ENCODE measurements at places on chromosomes 12 and 14.

GRCh38 chr14:97887690-97888089 is 1090.5 kb downstream of the VRK1 start:
- no peak for DNase-seq

GRCh38 chr12:53749986-53750811 is 1.6 kb downstream of the CISTR start:
- DNase-seq: no peak

- no peak for DNase-seq
Observed at GRCh38 chr12:48184549-48184922, 1.1 kb downstream of the CCDC184 start.

GRCh38 chr12:118299791-118300460 is 72.8 kb downstream of the TAOK3 start:
- DNase-seq: no peak

DNA sequence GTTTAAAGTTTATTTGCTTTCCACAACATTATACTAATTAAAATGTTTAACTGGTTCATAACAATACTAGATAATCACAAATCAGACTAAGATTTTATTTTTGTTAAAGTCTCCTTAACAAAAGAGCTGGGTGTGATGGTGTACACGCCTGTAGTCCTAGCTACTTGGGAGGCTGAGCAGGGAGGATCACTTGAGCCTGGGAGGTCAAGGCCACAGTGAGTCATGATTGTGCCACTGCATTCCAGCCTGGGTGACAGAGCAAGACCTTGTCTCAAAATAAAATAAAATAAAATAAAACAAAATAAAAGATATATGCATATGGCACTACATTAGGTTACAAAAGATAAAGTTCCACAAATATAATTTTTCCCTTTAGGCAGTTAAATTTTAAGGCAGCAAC is 5.6 kb downstream of the MIS18BP1 start:
- DNase-seq: no peak

GRCh38 chr14:51395361-51395849 is 155.4 kb downstream of the TMX1 start:
- no peak for DNase-seq

- no peak for DNase-seq
Observed at GRCh38 chr14:68172627-68173026, 353.0 kb downstream of the RAD51B start.

DNA sequence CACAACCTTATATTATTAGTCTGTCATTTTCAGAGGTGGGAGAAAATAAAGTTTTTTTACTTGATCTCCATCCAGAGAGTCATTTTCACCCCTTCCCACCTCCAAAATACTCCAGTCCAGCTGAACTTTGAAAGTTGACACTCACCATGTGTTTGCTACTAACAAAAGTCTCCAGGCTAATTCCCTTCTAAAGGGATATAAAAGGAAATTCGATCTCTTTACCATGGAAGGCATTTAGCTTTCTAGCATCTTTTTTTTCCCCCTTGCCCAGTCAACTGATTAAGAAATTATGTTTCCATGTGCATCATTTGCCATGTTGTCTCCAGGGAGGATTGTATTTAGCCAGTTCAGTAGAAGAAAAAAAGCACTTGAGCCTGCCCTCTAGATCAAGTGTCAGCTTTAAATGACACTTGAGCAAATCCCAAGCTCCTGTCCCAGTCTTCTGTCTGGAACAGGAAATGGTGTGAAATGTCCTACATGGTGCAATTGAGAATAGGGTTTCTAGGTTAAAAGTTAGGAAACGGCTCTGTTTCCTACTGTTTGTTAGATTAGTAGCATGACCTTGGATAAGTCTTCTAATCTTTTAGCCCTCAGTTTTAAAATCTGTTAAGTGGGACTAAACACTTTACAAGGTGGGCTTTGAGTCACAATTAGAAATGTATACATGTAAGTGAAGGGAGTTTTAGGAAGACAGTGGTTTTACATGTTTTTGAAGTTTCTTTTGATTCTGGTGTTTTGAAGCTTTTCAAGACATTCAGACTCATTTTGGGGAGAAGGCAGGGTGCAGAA is 67.2 kb downstream of the GNS start:
- DNase-seq: no peak

GRCh38 chr12:118126119-118126757 is 9.7 kb upstream of the PEBP1 start:
- DNase-seq: no peak

- DNase-seq: no peak
Observed at GRCh38 chr12:117028254-117028653, 71.0 kb downstream of the TESC start.

DNA sequence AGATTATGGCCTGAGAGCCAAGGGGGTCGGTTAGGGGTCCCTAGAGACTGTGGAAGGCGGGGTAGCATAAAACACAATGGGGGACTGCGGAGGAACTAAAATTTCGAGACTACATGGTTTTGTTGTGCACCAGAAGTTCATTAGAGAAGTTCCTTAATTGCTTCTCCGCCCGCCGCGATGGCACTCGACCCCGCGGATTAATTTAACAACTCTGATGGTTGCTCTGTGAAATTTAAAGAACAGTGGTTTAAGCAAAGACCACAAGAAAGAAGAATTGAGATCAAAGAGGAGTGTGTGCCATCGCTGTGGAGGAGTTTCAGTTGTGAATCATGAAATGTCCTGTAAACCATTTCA is 1.4 kb upstream of the CCDC88C start:
- DNase-seq: no peak

DNA sequence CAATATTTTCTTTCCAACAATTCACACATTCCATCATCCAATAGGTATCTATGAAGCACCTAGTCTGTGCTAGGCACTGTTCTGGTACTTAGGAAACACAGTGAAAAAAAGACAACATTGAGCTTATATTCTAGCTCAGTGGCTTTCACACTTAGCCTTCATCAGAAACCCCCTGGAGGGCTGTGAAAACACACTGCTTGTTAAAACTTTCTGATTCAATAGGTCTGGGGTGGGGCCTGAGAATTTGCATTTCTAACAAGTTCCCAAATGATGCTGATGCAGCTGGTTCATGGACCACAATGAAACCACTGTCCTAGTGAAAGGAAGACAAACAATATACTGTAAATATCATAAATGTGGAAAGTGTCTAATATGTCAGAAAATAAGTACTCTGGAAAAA is 5.9 kb downstream of the VTI1B start:
- DNase-seq: no peak

GRCh38 chr14:81710232-81710845 is 176.7 kb upstream of the SEL1L start:
- DNase-seq: no peak

DNA sequence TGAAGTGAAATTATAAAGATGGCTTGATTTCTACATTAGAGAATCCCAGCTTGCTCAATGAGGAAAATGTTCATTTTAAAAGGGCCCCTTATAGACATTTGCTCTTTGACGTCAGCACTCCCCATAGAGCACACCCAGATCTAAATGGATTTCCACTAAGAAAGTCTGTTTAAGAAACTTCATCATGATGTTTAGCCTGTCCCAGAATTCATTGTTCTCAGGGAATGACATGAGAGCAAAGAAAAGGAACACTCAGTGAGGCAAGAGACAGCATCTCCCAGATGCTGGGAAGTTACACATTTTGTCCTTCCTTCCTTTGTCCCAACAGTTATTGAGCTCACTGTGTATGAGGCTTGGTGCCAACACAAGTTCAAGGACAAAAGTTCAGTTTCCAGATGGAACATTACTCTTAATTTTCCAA is 4.9 kb downstream of the PHLDA1 start:
- DNase-seq: no peak

GRCh38 chr14:65749287-65749686 is 336.8 kb downstream of the FUT8 start:
- DNase-seq: no peak

- no peak for DNase-seq
Observed at GRCh38 chr14:34250959-34251358, 211.1 kb downstream of the SPTSSA start.

GRCh38 chr14:87076922-87077321 is 916.1 kb downstream of the GALC start:
- DNase-seq: no peak

GRCh38 chr12:95755261-95755865 is 35.2 kb downstream of the NTN4 start:
- DNase-seq: no peak

DNA sequence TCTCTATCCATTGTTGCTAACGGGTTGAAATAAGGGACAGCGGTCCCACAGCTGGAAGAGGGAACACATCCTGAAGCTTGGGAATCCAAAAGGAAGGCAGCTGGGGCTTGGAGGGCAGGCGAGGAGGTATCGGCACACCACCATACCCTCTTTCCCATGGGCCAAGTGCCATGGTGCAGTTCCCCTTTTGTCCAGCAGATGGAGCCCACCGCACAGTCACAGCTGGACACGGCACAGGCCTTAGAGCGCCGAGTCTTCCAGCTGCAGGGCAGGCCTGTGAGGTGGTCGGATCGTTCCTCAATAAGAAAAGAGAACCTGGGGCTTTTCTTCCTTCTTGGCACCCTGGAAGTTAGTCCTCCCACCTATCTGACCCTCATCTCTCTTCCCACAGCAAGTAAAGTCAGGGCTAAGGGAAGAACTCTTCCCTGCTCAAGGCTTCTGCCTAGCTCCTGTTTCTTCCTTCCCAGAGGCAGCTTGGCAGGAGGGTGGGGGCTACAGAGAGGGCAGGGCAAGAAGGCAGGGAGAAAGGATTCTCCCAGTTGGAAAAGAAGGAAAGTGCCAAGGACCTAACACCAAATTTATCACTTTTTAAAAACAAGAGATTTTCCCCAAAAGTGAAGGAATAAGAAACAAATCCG is 8.6 kb downstream of the PPP1R1A start:
- DNase-seq: peak; percentile 71

DNA sequence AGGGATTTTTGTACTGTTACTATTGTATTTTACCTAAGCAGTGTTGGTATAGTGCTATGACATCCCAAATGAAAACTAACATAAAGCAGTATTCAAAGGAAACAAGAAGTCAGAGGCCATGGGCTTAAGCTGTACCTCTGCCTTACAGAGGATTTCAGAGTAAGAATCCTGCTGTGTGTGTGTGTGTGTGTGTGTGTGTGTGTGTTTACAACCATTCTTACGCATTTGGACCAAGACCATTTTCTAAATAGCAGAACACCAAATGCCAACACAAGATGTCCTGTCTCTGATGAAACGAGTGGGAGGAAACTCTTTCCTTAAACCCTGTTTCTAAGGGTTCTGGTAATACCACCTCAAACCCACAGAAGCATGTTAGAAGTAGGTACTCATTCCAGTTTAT is 64.4 kb downstream of the PPP1R36 start:
- no peak for DNase-seq

DNA sequence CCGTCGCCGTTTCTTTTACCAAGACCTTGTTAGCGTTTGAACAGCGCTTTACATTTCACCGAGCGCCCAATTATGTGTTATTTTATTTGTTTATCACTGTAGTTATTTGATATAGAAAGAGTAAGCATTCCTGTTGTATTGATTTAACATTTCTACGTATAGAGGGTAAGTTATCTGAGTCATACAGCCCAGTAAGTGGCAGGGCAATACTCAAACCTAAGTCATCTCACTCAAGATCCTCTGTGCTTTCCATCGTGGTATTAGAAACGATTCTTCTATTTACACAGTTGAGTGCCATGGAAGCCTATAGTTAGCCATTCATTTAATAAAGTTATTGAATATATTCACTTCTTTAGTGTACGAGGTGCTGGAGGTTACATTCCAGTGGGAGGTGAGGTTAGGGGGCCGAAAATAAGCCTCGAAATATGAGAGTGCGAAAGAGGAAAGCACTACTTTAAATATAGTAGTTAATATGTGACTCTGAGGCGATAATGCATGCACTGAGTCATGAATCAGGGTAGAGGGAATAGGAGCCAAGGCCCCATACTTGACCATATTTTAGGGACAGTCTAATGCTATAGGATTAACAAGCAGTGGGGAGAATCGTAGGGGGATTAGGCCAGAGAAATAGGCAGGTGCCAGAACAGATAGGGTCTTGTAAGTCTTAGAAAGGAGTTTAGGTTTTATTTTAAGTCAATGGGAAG is 629 bp downstream of the RAD51AP1 start:
- DNase-seq: no peak

DNA sequence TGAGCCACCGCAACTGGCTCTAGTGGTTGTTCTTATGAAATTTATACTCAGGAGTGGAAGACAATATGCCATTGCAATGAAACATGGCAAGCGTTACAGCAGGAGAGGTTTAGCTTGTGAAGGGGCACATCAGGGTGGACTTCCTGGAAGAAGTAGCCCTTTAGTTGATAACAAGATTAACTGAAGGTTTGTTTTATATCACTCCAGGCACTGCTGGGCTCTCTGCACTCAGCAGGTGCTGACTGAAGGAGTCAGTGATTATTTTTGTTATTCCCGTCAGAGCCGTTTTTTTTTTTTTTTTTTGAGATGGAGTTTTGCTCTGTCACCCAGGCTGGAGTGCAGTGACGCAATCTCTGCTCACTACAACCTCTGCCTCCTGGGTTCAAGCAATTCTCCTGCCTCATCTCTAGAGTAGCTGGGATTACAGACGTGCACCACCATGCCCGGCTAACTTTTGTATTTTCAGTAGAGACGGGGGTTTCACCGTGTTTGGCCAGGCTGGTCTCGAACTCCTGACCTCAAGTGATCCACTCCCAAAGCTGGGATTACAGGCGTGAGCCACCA is 17.6 kb upstream of the GPR68 start:
- DNase-seq: no peak

GRCh38 chr14:67140556-67140955 is 48.7 kb upstream of the GARIN2 start:
- DNase-seq: no peak

DNA sequence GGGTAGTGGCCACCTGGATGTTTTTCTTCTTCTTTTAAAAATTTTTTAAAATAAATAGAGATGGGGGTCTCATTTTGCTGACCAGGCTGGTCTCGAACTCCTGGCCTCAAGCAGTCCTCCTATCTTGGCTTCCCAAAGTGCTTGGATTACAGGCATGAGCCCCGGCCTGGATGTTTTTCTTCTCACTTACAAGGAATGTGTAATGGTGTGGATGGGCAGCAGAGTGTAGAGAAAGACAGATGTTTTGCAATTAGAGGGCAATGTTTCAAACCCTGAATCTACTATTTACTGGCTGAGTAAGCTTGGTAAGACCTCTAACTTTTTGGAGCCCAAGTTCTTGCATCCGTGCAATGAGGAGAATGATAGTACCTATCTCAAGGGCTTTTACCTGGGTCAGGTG is 48.1 kb downstream of the ADCK1 start:
- DNase-seq: no peak

- no peak for DNase-seq
Observed at GRCh38 chr12:92134638-92135274, 10.9 kb downstream of the BTG1 start.

- DNase-seq: no peak
Observed at GRCh38 chr12:106081606-106082005, 57.1 kb downstream of the NUAK1 start.

GRCh38 chr12:127145929-127146789 is 1120.8 kb upstream of the TMEM132C start:
- peak; percentile 24 for DNase-seq

DNA sequence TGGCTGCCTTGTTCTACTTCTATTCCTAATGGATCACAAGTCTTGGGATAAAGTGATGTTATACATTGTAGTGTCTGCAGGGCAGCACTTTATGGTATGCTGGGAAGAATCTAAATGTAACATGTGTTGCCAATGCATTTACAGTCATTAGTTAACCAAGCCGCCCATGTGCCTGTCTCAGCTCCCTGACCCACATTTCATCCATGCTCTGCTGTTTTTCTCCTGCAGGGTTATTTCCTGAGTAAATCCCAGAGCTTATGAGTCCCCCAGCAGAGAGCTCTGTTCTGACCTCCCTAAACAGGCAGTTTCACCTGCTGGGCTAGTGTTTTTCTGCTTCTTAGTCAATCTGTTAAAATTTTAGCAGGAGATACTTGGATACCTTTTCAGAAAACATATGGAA is 4.4 kb upstream of the TMTC2 start:
- DNase-seq: no peak

Data from effector CD4-positive, alpha-beta T cell (primary cell).